Muscle of back (tissue), 13 donors: ENCODE measurements at places on chromosomes 13 and 19. TPM values are rescaled to one million over a fixed set of nuclear protein-coding genes. Genes with fewer than 3 reads are reported as not detected.

DNA sequence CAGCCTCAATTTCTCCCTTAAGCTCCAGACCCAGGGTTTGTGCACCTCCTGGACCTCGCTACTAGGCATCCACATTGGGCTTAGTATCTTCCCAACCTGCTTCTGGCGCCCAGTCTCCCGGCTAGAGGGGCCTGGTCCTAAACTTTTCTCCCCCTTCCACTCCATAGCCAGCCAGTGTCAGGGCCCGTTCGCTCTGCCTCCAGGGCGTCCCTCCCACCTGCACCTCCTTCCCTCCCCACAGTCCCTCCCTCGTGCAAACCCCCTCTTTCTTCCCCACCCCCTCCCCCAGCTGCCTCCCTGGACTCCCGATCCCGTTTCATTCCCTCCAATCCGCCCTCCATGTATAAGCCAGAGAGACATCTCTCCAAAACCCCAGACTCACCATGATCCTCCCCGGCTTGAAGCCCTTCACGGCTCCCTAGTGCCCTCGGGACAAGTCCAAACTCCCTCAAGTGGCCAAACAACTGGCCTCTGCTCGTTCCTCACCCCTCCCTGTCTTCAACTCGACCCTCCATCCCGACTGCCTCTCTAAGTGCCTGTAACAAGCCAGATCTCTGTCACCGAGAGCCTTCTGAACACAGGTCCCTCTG, 997 bp upstream of the SAMD4B start:
- DNase-seq: peak; percentile 39

Gene PDX1
- not detected for polyA plus RNA-seq

DNA sequence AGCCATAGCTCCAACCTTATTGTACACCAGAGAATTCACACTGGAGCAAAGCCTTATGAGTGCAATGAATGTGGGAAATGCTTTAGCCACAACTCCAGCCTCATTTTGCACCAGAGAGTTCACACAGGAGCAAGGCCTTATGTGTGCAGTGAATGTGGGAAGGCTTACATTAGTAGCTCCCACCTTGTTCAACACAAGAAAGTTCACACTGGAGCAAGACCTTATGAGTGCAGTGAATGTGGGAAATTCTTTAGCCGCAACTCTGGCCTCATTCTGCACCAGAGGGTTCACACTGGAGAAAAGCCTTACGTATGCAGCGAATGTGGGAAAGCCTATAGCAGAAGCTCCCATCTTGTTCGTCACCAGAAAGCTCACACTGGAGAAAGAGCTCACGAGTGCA, 5.9 kb upstream of the TRAPPC2B start:
- DNase-seq: no peak

Gene HIPK4
- 1.6 TPM for polyA plus RNA-seq

- no peak for DNase-seq
Observed at GRCh38 chr13:27263438-27263837, 7.2 kb upstream of the RASL11A start.

DNA sequence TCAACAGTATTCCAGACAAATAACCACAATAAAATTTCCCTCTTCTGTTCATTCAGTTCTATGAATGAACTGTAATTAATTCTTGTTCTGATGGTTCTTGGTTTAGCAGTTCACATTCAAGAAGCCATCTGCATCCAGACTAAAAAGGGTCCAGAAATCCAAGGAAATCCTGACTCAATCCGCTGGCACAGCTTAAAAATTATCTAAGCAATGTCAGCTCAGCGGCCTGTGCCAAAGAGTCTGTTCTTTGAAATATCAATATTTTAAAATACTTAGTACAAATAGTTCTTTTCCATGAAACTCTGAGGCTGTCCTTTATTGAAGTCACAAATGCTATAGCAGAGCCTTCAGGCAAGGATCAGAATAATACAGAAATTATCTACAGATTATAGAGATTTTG, 57.2 kb downstream of the DHRS12 start:
- DNase-seq: peak; percentile 66

Gene GRIN3B
- 0.35 TPM for polyA plus RNA-seq

Gene F7
- polyA plus RNA-seq: 0.92 TPM

GRCh38 chr13:46481166-46481565, 71.8 kb upstream of the LRCH1 start:
- DNase-seq: peak; percentile 58

GRCh38 chr13:51457086-51457815, 4.4 kb upstream of the INTS6 start:
- DNase-seq: no peak

GRCh38 chr19:32631381-32631780, 43.6 kb downstream of the ANKRD27 start:
- DNase-seq: no peak

- DNase-seq: no peak
Observed at GRCh38 chr13:95643936-95644598, 439 bp downstream of the DZIP1 start.

DNA sequence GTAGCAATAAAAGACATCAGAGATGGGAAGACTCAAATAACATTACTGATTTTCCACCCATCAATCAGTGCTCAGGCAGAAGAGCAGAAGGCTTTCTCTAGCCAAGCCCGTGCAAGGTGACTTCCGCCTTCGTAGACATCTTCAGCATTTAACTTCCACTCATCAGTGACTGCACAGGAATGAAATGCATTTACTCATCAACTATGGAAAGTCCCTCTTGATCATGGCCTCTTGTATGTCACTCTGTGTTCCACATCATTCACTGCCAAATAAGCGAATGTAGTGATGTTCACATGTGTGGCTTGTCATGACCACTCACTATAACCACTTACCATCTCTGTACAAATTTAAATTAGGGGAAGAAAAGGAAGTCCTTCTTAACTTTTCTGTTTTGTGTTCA, 49.4 kb downstream of the SACS start:
- no peak for DNase-seq

GRCh38 chr13:85541476-85541875, 257.7 kb downstream of the SLITRK6 start:
- no peak for DNase-seq

GRCh38 chr19:56291867-56292266, 19.3 kb downstream of the EDDM13 start:
- no peak for DNase-seq

GRCh38 chr19:4097501-4097900, 26.4 kb downstream of the MAP2K2 start:
- no peak for DNase-seq

GRCh38 chr13:64130600-64130999, 2715.0 kb upstream of the PCDH20 start:
- peak; percentile 17 for DNase-seq

DNA sequence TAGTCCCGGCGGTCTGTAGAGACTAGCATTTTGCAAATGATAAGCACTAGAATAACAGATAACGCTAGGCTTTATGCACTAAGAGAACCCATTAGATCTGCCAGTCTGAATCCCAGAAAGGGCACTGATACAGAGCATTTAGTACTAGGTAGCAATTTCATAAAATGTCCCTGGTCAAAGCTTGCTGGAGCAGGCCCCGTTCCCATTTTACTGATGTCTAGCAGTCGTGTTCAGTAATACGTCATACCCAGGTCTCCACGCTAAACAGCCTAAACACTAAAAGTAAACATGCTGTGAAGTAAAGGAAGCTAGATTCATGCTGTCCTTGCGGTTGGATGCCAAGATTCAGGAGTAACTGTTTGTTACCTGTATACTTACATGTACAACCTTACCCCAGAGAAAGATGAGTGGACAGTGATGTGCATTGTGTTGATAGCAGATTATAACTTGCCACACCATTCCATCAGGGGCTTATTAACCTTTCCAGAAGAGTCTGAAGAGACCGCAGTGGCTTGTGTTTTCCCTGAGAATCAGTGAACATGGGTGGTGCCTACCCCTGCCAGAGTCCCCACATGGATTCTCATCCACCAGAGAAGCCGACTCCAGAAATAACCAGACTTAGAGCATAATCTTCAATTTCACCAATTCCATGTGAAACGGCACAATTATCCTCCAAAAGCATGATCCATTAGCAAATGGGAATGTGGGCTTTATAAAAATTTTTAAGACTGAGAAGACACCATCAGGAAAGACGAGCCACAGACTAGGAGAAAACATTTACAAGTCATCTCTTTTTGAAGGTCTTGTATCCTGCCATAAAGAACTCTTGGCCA, 3.4 kb upstream of the RPS11 start:
- no peak for DNase-seq

DNA sequence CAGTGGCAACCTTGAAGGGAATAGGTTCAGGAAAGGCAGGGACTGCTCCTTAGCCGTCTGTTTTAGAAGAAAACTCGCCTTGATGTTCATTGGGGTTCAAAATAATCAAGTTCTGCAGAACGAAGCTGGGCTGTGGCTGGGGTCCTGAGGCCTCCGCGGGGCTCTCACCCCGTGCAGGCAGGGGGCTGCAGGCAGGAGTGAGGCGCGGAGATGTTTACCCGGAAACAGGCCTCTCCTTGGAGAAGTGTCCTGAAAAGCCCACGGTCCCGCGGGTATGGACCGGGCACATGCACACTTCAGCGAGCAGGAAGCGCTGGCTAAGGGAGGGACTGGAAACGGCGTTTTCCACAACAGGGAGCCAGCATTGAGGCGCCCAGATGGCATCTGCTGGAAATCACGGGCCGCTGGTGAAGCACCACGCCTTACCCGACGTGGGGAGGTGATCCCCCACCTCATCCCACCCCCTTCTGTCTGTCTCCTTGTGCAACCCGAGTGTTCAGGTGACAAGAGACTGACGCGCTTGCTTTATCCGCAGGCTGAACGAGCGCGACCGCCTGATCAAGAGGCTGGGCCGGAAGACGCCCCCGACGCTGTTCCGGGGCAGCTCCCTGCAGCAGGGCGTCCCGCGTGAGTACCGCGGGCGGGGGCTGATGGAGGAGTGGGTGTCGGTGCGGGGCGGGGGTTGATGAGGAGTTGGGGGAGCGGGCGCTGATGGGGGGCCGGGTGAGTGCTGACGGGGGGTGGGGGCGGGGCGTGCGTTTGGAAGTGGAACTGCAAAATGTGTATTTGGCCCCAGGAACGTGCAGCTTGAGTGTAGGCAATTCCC, 39.6 kb downstream of the SHISA2 start:
- DNase-seq: peak; percentile 47

- no peak for DNase-seq
Observed at GRCh38 chr13:50915565-50915964, 6.0 kb downstream of the RNASEH2B start.

DNA sequence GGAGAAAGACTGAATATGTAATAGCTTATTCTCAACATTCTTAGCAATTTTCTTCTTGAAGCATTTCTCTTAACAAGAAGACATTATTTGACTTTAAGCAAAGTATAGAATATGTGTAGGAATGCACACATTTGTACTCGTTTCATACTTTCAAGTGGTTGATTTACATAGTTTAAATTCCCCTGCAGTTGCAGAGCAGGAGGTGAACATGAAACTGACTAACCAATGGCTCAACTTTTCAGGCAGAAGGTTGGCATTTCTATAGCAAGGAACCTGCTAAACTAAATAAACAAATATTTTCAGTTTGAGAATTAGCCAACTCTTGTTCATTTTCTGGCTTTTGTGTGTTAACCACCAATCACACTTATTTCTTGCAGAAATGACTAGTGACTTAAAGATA, 145.4 kb upstream of the MYO16 start:
- no peak for DNase-seq

Gene ACP7
- polyA plus RNA-seq: 0.12 TPM

GRCh38 chr19:48258350-48258749, 2.6 kb upstream of the CARD8 start:
- no peak for DNase-seq
